Anterior cingulate cortex (tissue), 58 donors: ENCODE measurements at places on chromosomes 11 and 22.

DNA sequence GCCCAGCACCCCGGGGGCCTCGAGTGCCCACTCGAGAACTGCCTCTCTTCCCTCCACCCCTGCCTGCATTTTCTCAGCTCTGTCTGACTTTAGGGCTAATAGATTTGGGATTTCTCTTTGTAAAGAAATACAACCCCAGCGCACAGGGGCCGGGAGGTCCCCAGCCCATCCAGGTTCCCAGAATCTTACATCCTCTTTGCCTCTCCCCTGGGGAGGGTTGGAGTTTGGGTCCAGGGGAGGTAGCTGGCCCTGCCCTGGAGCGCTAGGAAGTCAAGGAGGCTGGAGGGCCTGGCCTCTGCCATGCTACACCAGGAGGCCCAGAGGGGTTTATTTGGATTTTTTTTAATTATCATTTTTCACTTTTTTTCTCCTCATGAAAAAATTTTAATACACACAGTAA is 65.7 kb upstream of the LMO1 start:
- DNase-seq, result no peak

GRCh38 chr22:27129266-27129665 is 471.9 kb downstream of the MIAT start:
- DNase-seq, result no peak

DNA sequence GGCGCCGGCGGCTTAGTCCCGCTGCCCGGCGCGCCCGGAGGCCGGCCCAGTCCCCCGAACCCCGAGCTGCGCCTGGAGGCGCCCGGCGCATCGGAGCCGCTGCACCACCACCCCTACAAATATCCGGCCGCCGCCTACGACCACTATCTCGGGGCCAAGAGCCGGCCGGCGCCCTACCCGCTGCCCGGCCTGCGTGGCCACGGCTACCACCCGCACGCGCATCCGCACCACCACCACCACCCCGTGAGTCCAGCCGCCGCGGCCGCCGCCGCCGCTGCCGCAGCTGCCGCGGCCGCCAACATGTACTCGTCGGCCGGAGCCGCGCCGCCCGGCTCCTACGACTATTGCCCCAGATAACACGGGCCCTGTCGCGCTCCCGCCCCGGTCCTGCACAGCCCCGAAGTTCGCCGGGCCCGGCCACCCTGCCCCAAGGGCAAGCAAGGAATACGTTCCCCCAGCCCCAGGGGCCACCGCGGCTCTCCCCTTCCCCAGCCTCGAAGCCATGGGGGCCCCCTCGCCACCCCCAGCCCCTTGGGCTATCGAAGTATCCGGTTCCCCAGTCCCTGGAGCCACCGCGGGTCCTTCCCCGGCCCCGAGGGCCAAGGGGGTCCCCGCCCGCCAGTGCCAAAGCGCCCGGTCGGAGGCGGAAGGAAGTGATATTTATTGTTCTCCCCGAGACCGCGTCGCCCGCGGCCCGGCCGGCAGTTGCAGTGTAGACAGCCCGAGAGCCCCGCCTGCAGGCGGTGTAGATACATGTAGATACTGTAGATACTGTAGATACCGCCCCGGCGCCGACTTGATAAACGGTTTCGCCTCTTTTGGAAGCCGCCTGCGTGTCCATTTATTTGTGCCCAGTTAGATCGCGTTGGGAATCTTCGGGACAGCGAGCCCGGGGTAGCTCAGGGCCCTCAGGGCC is 6.2 kb downstream of the TBX1 start:
- DNase-seq, result no peak

- no peak for DNase-seq
Observed at GRCh38 chr11:8250434-8250833, 13.2 kb downstream of the LMO1 start.

DNA sequence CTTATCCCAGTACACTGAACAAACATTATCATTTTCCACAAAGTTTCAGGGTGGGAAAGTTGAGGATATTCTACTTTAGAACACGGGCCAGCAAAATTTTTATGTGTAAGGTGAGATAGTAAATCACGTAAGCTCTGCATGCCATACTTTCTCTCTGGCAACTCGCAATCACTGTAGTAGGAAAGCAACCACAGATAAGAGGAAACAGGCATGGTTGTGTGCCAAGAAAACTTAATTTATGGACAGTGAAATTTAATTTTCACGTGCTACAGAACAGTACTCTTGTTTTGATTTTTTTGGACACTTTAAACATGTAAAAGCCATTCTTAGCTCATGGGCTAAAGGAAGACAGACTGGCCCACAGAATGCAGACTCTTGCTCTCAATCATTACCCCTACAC is 82.5 kb downstream of the LARGE1 start:
- no peak for DNase-seq

DNA sequence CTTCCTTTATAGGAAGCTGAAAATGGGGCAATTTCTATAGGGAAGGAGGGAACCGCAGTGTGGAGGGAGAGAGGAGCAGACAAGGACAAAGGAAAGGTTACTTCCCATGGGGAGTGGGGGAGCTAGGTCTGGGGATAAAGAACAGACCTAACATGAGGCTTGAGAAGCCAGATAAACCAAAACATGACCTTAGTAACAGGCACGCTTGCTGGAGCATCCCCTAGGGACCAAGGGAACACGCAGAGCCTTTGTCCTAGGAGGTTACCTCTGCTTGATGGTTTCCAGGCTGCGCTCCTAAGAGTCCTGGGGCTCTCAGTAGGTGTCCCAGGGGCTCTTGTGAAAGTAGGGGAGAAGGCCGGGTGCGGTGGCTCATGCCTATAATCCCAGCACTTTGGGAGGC is 271.4 kb upstream of the NCAM1 start:
- no peak for DNase-seq

DNA sequence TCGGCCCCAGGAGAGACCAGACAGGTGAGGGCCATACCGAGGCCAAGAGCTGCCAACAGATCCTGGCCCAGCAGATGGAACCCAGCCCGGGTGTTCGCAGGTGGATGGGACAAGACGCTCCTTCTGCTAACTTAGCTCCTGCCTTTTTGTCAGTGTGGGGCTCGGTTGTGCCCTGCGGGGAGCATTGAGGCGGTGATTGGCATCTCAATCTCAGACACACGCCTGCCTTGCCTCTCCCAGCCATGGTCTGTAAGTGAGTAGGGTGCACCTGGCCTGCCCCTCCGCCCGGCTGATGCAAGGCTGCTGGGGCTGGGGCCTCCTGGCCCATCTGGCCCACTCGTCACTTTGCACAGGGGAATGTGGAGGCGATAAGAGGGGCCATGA is 350.1 kb downstream of the TBC1D22A start:
- DNase-seq, result no peak

- DNase-seq, result no peak
Observed at GRCh38 chr22:30941363-30941740, 27.2 kb downstream of the MORC2 start.

DNA sequence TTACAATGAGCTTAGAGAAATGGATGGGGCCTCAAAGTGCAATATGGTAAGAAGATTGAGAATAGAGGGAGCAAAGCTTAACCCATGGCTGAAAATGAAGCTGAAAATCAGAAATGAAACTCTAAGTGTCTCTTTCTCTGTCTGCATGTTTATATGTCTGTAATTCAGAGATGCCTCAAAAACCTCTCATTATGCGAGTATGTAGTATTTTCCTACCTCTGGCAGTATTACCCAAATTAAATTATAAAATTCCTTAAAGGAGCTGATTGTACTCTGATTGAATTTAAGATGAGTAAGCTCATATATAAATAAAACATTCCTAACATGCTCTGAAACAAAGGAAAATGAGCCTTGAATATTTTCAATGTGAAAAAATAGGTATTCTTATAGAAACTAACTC is 39.8 kb upstream of the PRSS23 start:
- DNase-seq, result no peak

DNA sequence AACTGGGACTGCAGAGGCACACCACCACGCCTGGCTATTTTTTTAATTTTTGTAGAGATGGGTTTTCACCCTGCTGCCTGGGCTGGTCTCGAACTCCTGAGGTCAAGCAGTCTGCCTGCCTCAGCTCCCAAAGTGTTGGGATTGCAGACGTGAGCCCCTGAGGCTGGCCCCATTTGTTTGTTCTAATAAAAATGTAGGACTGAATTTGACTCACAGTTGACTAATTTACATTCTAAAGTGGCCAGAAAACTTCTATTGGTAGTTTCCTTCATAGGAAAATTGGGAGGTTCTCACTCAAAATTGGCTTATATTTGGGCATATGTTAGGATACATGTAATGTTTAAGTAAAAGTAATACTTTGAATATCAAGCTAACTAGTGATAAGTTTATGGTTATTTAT is 35.0 kb downstream of the PPFIA1 start:
- no peak for DNase-seq

GRCh38 chr11:98090861-98091505 is 929.8 kb upstream of the CNTN5 start:
- no peak for DNase-seq

- no peak for DNase-seq
Observed at GRCh38 chr11:17988465-17988864, 24.4 kb downstream of the SERGEF start.

GRCh38 chr11:113454455-113454854 is 20.7 kb downstream of the DRD2 start:
- DNase-seq, result no peak

DNA sequence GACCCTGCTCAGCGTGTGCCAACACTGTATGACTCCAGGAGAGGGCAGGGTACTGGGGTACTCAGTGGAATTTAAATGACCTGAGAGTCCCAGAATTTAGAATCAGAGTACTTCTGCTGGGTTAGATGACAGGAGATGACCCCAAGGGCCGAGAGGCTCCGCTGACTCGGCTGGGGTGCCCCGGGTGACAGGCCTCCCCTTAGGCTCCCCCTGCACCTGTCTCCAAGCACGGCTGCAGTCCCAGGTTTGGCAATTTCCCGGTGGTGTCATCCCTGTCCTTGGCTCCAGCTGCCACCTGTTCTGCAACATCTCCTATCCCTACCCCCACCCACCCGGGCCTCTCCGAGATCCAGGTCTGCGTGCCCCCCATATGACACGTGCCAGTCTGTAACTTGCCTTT is 1.3 kb downstream of the ACTN3 start:
- DNase-seq, result no peak

DNA sequence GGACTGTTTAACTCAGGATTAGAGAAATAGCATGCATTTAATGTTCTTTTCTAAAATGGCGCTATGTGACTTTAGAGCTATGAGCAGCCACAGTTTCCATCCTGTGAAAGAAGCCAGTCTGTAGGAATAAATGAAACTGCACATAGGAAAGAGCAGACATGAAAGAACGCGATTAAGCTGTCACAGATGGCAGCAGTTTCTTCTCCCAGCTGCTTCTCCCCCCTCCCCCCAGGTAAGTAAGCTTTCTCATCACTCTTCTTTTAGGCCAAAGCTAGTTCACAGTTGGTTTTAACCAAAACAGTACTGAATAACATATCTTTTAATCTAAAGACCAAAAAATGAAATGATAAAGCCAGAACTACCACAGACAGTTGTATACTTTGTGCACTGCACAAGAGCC is 266.4 kb downstream of the KCNA4 start:
- DNase-seq, result no peak

DNA sequence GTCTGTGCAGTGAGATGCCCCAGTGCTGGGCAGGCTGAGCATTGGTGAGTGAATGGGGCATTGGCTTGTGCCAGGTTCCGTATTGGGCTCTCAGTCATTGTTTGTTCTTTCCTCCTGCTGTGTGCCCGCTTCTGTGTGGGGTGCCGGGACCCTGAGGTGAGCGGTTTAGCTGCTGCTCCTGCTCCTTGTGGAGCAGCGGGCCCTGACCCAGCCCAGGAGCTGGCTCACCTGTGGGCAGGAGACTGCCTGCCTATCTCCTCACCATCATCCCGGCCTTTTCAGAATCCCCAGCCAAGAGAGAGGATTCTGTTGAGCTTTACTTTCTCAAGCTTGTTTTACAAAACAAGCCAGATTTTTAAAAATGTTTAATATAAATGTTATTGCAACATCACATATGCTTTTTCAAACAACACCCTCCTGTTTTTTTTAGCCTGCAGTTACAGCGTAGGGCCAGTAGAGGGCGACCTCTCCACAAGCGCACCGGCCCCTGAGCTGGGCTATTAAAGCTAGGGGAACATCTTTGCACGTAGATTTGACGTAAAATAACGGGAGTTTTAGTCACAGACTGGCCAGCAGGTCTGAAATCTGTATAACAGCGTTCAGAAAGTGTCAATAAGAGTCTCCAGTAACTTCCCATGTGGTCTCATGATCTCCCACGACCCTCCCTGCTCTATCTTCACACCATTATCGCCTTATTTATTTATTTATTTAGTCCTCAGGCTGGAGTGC is 25.1 kb upstream of the RELT start:
- peak; percentile 26 for DNase-seq

GRCh38 chr11:64762674-64763525 is 3.1 kb upstream of the PYGM start:
- no peak for DNase-seq

DNA sequence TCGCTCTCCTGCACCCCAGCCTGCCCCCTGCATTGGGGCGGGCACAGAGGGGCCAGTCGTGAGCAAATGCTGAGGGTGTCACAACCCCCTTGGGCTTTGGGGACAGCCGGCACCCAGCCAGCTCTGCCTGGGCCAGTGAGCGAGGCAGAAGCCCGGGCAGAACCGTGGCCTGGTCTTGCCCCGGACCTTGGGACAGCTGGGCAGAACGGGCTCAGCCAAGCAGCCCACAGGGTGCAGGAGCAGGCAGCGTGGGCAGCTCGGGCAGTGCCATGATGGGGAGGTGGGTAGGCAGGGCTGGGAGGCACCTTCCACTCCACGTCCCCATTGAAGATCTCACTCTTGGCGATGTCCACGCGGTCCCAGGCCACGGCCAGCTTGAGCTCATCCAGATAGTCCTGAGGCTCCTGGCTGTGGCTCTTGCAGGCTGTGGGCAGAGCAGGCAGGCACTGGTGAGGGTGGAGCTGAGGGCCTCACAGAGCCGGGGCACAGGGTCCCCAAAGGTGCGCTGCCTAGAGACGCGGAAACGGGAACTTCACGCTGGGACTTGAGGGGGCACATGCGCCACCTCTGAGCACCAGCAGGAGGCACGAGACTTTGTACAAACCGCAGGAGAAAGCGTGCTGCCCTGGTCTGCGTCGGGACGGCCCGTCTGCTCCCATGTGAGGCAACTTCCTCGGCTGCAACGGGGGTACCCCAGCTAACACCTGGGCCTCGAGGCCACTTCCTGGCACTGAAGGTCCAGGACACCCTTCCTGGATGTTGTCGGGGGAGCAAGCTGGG is 15.2 kb downstream of the TSSC4 start:
- no peak for DNase-seq

- DNase-seq, result no peak
Observed at GRCh38 chr11:73095613-73096012, 46.5 kb downstream of the FCHSD2 start.

GRCh38 chr11:26150031-26150430 is 181.9 kb upstream of the ANO3 start:
- no peak for DNase-seq

GRCh38 chr11:69674267-69674885 is 777 bp downstream of the LTO1 start:
- no peak for DNase-seq

- DNase-seq, result no peak
Observed at GRCh38 chr11:32312865-32313403, 122.4 kb downstream of the WT1 start.

GRCh38 chr22:43262990-43263644 is 76.2 kb upstream of the TTLL12 start:
- DNase-seq, result no peak

- no peak for DNase-seq
Observed at GRCh38 chr22:50730013-50730891, 7.8 kb upstream of the ACR start.

GRCh38 chr22:26556904-26557303 is 33.0 kb downstream of the TPST2 start:
- DNase-seq, result no peak

GRCh38 chr22:17217179-17217578 is 2.1 kb downstream of the ADA2 start:
- no peak for DNase-seq
